ENCODE measurements at places on chromosomes 3 and 15. TPM values are rescaled to one million over a fixed set of nuclear protein-coding genes. Genes with fewer than 3 reads are reported as not detected.

GRCh38 chr3:155853214-155854140 is 750 bp downstream of the SLC33A1 start:
- DNase-seq, result peak; percentile 12

GRCh38 chr3:123006609-123007008 is 21.0 kb downstream of the SEMA5B start:
- DNase-seq, result no peak

DNA sequence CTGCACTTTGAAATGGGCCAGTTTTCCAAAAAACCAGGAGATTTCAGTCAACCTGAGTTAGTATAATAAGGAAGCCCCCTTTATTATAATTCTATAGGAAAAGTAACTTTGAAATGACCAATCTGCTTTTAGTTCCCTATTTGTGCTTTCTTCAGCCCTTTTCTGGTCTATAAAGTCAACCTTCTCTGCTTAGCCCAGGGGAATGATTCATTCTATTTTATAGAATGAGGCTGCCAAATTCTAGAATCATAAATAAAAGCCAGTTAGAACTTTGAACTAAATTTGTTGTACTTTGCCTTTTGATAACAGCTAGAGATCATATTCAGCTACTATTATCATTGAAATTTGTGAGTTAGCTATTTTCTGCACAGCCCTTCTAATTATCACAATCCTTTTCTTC is 24.7 kb downstream of the CIP2A start:
- DNase-seq, result no peak

DNA sequence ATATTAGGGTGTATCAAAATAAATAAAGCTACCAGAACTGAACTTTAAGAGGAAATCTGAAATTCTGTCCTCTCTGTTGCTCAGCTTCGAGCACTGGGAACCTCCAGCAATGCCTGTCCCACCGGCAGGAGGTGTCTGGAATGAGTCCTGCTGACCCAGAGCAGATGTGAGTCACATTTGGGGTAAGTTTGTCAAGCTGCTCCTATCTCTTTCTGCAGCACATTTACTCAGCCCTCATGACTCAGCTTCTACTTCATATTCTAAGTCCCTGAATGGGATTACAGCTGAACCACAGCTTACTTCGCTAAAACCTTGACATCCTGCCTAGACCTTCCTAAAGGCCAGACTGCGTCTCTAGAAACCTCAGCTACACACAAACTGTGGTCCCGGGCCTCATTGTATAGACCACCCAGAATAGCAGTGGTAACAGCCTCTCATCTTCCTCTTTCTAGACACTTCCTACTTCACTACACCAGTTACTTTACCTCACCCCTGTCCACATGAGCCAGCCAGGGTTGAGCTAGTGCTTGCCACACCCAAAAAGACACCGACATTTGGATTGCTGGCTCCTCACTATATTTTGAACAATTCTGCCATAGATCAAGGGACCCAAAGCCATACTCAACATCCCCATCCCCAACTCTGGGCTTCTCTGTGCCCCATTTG is 109.6 kb upstream of the TMCO5A start:
- no peak for DNase-seq

- no peak for DNase-seq
Measured at GRCh38 chr3:15380980-15381890, 46.1 kb downstream of the METTL6 start.

BSN gene
- total RNA-seq, result 0.36 TPM
